ENCODE measurements at places on chromosomes 16 and 17.

DNA sequence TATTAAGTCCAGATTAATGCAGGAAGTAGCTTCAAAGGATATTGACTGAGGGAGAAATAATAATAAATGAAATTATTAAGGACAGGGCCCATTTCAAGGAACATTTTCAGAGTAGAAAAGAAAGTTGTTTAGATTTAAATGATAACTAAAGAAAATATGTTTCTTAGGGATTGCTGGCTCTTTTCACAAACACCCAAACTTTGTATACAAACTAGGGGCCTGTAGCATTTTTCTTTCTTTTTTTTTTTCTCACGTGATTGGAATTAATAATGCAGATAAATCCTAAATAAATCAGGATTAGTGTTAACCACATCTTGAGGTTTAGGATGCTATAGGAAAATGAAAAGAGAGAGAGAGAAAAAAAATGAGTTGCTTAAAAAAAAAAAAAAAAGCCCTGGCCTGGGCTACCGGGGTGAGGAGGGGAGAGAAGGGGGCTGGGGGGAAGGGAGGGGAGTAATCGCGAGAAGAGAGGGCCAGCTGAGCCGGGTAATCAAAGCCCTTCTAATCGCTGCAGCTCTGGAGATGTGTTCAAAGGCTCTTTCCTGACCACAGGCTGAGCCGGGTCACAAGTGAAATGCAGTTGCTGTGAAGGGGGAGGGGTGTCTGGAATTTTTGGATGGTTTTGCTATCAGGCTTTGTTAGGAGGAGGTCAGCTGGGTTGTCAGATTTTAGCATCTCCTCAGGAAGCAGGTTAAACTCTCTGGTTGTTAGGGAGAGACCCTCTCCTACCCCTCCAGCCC is 104.6 kb upstream of the ZFHX3 start:
- peak overlapping the region; percentile 72 for H3K27ac ChIP-seq
- no peaks in the 10 kb centered on the region for H3K36me3 ChIP-seq
- DNase-seq, result no peak
- H3K4me3 ChIP-seq, result no peak overlapping the region

DNA sequence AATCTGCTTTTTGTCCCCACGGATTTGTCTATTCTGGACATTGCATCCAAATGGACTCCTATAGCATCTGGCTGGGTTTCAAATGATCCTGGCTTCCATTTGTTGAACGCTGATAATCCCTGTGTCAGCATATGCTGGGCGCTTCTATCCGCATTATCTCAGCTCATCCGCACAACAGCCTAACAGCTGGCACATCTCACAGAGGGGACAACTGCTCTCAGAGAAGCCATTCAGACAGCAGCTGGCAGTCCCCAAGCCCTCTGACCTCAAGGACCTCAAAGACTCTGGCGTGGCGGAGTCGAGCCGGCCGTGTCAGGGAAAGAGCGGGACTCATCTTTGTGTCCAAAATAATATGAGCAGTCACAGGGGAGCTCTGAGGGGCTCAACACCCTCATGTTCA is 82.3 kb downstream of the NT5M start:
- no peaks in the 10 kb centered on the region for H3K36me3 ChIP-seq
- no peak overlapping the region for H3K27ac ChIP-seq
- H3K4me1 ChIP-seq, result no peaks in the 10 kb centered on the region
- peaks cover 11% of the 10 kb centered on the region for H3K27me3 ChIP-seq
- H3K4me3 ChIP-seq, result no peak overlapping the region

DNA sequence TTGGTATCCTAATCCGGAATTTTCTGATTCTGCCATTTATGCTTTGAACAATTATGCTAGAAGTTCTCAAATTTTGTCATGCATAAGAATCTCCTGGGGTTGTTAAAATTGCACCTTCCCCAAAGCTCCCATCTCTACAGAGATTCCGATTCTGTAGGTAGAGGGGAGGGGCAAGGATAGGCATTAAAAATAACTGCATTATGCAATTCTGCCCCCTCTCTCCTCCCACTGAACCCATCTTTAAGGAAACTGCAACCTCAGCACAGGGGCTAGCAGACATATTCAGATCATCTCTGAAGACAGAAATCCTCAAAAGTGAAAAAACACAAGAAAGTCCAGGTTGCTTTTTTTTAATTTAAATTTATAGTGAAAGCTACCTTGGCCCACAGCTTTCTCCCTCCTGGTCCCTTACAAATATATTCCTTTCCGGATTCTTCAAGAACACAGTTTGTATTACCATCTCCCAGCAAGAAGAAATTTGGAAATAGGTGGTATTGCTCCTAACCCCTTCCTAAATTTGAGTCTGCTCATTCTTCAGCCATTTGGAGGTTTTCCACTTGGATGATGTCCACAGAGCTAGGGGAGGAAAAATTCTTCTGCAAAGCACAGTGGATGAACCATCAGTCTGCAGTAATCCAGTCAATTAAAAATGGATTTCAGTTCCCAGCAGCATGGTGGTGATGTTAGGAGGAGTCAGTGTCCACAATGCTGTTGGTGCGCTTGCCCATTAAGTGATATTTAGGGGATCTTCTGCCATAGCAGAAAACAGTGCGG is 67.7 kb downstream of the RBFOX1 start:
- H3K4me3 ChIP-seq, result no peak overlapping the region
- peaks cover 8% of the 10 kb centered on the region for H3K27me3 ChIP-seq
- H3K36me3 ChIP-seq, result no peaks in the 10 kb centered on the region
- peaks cover 1% of the 10 kb centered on the region for H3K4me1 ChIP-seq
- no peak for DNase-seq

DNA sequence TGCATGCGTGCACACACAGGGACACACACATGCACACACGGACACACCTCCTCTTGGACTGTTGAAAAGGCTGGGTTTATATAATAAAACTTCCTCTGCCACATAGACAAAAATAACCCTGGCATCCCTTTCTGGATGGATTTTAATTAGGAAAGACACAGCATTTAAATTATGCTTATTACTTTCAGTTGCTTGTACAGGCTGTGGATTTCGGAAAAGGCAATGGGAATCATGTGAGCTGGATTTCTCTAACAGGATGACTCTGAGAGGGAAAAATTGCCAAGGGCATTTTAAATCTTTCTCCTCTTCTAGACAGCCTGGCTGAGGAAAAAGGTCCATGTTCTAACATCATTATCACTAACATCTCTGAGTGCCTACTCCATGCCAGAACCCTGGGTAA is 75.9 kb downstream of the HLF start:
- peaks cover 2% of the 10 kb centered on the region for H3K36me3 ChIP-seq
- peaks cover 3% of the 10 kb centered on the region for H3K27me3 ChIP-seq
- H3K4me3 ChIP-seq, result no peak overlapping the region
- peaks cover 8% of the 10 kb centered on the region for H3K4me1 ChIP-seq
- H3K27ac ChIP-seq, result no peak overlapping the region

DNA sequence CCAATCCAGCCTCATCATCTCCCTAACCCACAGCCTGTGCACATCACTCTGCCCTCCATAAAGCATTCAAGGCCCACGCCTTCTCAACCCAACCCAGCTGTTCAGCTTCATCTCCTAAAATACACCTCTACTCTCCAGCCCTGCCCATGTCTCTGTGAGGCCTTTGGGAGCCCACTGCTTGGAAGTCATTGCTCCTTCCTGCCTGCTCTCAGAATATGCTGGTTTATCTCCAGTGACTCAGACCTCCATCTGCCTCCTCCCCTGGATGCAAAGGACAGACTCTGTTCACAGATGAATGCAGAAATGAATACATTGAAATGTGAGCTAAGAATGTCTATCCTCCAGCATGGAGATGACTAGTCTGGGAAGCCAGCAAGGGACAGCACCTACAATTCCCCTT is 19.0 kb downstream of the KCNG4 start:
- H3K36me3 ChIP-seq, result no peaks in the 10 kb centered on the region
- no peak for DNase-seq
- H3K27ac ChIP-seq, result no peak overlapping the region

GRCh38 chr16:53369921-53370320 is 64.3 kb upstream of the RBL2 start:
- no peak overlapping the region for H3K4me3 ChIP-seq
- H3K36me3 ChIP-seq, result no peaks in the 10 kb centered on the region
- H3K4me1 ChIP-seq, result no peaks in the 10 kb centered on the region
- peaks cover 2% of the 10 kb centered on the region for H3K27me3 ChIP-seq
- no peak for DNase-seq

GRCh38 chr17:15122857-15123256 is 142.3 kb downstream of the PMP22 start:
- no peaks in the 10 kb centered on the region for H3K36me3 ChIP-seq
- H3K4me3 ChIP-seq, result no peak overlapping the region
- H3K27me3 ChIP-seq, result peaks cover 32% of the 10 kb centered on the region
- DNase-seq, result no peak
- peaks cover 7% of the 10 kb centered on the region for H3K4me1 ChIP-seq

GRCh38 chr17:42276359-42276608 is at the start of gene STAT5B:
TSS of gene STAT5B (minus strand) at chr17:42276391. CDS start at chr17:42232127, 44,264 bp downstream.
- H3K36me3 ChIP-seq, result no peaks in the 10 kb centered on the region
- H3K27ac ChIP-seq, result peak within 1 kb of the TSS; percentile 85
- peak within 1 kb of the TSS; percentile 77 for H3K4me3 ChIP-seq
- DNase-seq, result no peak

GRCh38 chr16:11666103-11667055 is 1.9 kb upstream of the SNN start:
- no peaks in the 10 kb centered on the region for H3K27me3 ChIP-seq
- no peak overlapping the region for H3K27ac ChIP-seq
- H3K4me1 ChIP-seq, result peaks cover 19% of the 10 kb centered on the region
- peak overlapping the region; percentile 63 for H3K4me3 ChIP-seq
- no peaks in the 10 kb centered on the region for H3K36me3 ChIP-seq

- no peak overlapping the region for H3K4me3 ChIP-seq
- H3K4me1 ChIP-seq, result no peaks in the 10 kb centered on the region
- H3K27me3 ChIP-seq, result no peaks in the 10 kb centered on the region
- H3K36me3 ChIP-seq, result peaks cover 11% of the 10 kb centered on the region
Measured at GRCh38 chr17:4892499-4893221, 6.7 kb upstream of the C17orf107 start.

DNA sequence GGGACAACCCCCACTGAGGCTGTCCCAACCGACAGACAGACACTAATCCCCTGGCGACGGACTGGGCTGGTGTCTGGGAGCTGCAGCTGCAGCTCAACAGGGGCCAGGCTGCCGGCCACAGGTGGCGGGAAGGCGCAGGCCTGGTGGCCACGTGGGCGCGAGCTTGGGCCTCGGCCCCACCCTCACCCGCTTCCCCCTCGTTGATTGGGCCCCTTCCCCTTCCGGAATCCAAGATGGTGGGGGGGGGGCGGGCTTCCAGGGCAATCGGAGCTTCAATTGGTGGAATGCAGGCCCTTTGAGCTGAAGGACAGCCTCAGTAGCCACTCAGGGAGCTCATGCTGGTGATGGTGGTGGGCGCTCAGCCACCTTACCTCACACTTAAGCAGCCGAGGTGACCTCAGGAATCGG is 8.7 kb upstream of the TBX4 start:
- DNase-seq, result no peak
- peaks cover 12% of the 10 kb centered on the region for H3K4me1 ChIP-seq
- peaks cover 5% of the 10 kb centered on the region for H3K27me3 ChIP-seq
- peak overlapping the region; percentile 24 for H3K4me3 ChIP-seq

- H3K36me3 ChIP-seq, result no peaks in the 10 kb centered on the region
- no peaks in the 10 kb centered on the region for H3K4me1 ChIP-seq
- DNase-seq, result no peak
- H3K27ac ChIP-seq, result no peak overlapping the region
Measured at GRCh38 chr17:56257075-56257474, 103.8 kb downstream of the ANKFN1 start.

DNA sequence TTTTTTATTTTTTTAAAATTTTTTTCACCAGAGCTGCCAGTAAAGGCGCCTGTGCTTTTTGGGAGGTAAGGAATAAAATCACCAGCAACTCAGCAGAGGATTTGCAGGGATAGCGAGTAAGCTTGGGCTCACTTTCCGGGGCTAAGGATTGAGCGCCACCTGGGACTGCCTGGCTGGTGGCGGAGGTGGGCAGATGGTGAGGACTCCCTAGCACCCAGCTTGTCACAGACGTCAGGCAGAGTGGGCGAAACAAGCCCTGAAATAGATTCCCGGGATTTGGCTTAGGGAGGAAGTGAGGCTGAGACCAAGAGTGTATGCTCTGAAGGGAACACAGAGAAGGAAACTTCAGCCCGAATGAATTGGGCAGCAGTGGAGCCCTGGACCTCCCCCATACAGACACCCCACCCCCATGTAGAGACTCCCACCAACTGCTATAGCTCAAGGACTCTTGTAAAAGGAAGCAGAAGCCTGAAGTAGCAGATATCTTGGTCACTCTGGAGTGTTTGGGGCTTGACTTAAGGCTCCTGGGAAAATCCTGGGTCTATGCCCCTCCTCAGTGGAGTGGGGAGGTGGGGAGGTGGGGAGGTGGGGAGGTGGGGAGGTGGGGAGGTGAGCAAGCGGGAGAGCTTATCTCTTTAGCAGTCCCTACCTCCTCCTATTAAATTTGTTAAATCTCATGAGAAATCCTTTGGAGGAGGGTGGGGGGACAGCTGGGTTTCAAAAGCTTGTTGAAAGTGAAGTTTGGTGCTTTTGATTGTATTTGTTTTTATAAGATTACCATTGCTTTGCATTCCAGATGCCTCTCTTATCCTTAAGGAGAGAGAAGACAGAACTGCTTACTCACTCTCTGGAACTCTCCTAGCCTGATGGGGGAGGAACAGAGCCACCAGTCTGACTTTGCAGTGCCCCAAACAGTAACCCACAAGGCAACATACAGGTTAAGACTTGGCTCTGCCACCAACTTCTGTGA is 8.2 kb downstream of the ARL4D start:
- DNase-seq, result no peak
- H3K27ac ChIP-seq, result peak overlapping the region; percentile 87
- H3K36me3 ChIP-seq, result no peaks in the 10 kb centered on the region
- H3K4me3 ChIP-seq, result no peak overlapping the region
- peaks cover 26% of the 10 kb centered on the region for H3K4me1 ChIP-seq

DNA sequence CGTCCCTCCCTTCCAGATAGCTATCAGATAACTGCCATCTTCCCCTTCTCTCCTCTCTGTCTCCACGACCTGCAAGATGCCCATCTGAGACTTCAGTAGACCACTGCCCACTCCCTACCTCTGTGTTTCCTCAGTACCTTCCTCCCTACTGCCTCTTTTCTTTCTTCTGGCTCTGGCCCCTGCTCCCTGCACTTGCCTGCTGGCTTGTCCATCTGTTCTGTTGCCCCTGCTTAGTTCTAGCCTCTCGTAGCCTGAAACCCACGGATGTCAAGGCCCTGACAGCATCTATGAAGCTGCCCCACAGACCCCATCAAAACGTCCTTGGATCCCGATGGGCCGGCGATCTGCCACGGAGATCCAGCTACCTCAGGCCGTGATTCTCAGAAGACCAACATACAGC is 53.0 kb downstream of the ELAC2 start:
- no peak overlapping the region for H3K4me3 ChIP-seq
- no peaks in the 10 kb centered on the region for H3K4me1 ChIP-seq
- H3K27me3 ChIP-seq, result no peaks in the 10 kb centered on the region
- DNase-seq, result no peak

DNA sequence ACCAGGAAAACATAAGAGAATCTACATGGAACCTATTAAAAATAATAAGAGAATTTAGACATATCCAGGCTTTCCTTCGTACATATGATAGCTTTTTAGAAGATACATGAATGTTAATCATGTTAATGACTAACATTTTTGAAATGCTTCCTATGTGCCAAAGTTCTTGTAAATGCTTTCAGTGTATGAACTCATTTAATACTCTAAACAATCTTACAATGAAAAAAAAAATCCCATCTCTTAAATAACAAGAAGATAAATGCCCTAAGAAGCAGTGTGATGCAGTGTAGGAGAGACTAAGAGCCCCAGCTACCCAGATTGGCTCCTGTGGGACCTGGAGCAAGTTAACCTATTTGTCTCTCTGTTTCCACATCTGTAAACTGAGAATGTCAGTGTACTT is 220.4 kb upstream of the MYOCD start:
- no peak for DNase-seq
- no peak overlapping the region for H3K27ac ChIP-seq
- no peaks in the 10 kb centered on the region for H3K27me3 ChIP-seq
- no peaks in the 10 kb centered on the region for H3K4me1 ChIP-seq
